Regular cardiac myocyte (primary cell): ENCODE measurements at places on chromosomes 1 and 21. TPM values are rescaled to one million over a fixed set of nuclear protein-coding genes. Genes with fewer than 3 reads are reported as not detected.

The LCE1B gene
- total RNA-seq: not detected in 2 replicates

The FCAMR gene
- total RNA-seq: under 0.01 TPM in 1 of 2 replicates, not detected in the other

The KRTAP10-10 gene
- not detected in 2 replicates for total RNA-seq

The SYT2 gene
- total RNA-seq: under 0.01 TPM in 1 of 2 replicates, not detected in the other

The NTRK1 gene
- total RNA-seq: 0.77 and 1.1 TPM in 2 replicates

The OLIG1 gene
- not detected in 2 replicates for total RNA-seq
